ENCODE measurements at places on chromosomes 1 and 21. TPM values are rescaled to one million over a fixed set of nuclear protein-coding genes. Genes with fewer than 3 reads are reported as not detected.

APCS gene
- not detected for polyA plus RNA-seq

TDRD5 gene
- polyA plus RNA-seq: 2.3 TPM

DNA sequence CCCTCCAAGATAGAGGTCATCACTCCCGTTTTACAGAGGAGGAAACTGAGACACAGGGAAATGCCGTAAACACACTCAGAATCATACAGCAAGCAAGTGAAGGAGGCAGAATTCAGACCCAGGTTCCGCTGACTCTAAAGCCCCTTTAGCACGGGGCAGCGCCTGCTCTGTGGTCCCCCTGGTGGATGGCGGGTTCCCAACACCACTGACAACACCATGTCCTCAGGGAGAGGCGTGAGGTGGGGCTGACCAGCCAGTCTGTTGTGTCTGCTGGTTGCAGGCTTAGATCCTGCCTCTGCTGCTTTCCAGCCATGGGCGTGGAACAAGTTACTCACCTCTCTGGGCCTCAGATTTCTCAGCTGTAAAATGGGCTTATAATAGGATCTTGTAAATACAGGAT, 617.3 kb downstream of the MATN1 start:
- H3K27ac ChIP-seq: no peak overlapping the region
- H3K36me3 ChIP-seq: no peaks in the 10 kb centered on the region
- H3K4me1 ChIP-seq: peaks cover 5% of the 10 kb centered on the region
- no peak overlapping the region for H3K4me3 ChIP-seq
- peak; percentile 41 for DNase-seq

- no peaks in the 10 kb centered on the region for H3K4me1 ChIP-seq
- H3K27me3 ChIP-seq: peaks cover 4% of the 10 kb centered on the region
- no peaks in the 10 kb centered on the region for H3K36me3 ChIP-seq
- H3K4me3 ChIP-seq: no peak overlapping the region
- DNase-seq: no peak
These were observed 304.0 kb downstream of the DUSP10 start for GRCh38 chr1:221437926-221438325.

GRCh38 chr1:232047473-232047872, 420.9 kb downstream of the DISC1 start:
- H3K4me3 ChIP-seq: no peak overlapping the region
- H3K4me1 ChIP-seq: no peaks in the 10 kb centered on the region
- H3K27ac ChIP-seq: no peak overlapping the region

CD53 gene
- polyA plus RNA-seq: 15.7 TPM

DNA sequence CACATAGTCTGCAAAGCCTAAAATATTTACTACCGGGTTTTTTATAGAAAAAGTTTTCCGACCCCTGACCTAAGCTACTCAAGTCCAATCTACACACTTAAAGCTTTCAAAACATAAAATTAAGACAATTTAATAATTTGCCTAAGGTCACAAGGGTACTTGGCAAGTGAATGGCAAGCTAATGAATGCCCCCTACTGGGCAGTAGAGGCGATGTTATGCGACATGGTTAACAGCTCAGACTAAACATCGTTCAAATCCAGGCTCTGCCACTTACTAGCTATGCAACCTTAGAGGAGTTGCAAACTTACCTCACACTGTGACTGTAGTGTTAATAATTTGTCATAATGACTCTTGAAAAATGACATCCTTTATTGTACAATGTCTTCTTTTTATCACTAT, 317.2 kb upstream of the NFIA start:
- no peak overlapping the region for H3K4me3 ChIP-seq
- H3K27ac ChIP-seq: no peak overlapping the region
- DNase-seq: no peak
- H3K4me1 ChIP-seq: peaks cover 4% of the 10 kb centered on the region
- H3K27me3 ChIP-seq: no peaks in the 10 kb centered on the region
- H3K36me3 ChIP-seq: no peaks in the 10 kb centered on the region

DNA sequence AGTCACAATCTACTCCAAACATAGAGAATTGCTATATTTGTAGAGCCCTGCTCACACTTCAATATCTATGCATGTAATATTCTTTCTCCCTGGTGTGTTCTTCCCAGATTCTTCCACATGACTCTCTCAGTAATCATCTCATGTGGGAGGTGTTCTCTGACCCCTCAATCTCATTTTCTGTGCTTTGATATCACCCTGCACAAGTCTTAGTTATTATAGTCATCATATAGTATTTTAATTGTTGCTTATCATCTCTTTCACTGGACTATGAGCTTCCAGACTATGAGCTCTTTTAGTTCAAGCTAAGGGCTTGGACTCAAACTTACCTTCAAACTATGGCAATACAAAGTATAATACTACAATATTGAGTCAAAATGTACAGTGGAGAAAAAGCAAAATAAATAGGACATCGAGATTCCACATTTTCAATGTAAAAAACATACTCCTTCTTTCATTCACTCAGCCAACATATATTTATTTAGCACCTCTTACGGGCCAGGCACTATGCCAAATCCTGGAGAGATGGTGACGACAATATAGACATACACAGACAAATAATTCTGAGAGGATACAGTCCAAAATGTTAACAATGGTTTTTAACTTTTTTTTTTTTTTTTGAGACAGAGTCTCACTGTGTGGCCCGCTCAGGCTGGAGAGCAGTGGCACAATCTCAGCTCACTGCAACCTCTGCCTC, 12.7 kb downstream of the TESK2 start:
- H3K36me3 ChIP-seq: no peaks in the 10 kb centered on the region
- no peaks in the 10 kb centered on the region for H3K4me1 ChIP-seq
- H3K27me3 ChIP-seq: no peaks in the 10 kb centered on the region
- no peak for DNase-seq

DNA sequence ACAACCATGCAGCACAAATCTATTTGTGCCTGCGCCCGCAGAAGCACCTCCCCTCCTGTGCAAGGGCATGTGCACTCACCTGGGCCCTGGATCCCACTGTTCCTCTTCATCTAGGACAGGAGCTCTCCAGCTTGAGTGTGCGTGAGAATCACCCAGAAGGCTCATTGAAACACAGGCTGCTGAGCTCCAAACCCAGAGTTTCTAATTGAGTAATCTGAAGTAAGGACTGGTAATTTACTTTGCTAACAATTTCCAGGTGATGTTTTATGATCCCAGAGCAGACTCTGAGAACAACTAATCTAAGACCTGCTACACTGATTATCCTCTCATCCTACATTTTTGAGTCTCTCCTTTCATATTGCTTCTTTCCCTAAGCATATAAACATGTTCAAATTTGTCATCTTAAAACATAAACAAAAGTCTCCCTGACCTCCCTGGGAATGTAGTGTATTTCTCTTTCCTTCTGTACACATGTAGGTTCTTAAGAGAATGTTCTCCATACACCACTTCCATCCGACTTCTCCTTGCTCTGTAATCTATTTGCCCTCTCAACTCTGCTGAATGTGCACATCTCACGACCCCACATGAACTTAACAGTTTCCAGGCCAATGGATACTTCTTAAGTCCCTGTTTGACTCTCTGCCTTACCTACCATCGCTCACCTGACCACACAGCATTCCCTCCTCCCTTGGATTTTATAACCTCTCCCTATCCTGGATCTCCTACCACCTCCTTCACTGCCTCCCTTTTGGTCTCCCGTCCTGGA, 522.5 kb downstream of the SMYD3 start:
- H3K36me3 ChIP-seq: no peaks in the 10 kb centered on the region
- no peak for DNase-seq
- H3K4me3 ChIP-seq: no peak overlapping the region
- H3K4me1 ChIP-seq: no peaks in the 10 kb centered on the region
- no peaks in the 10 kb centered on the region for H3K27me3 ChIP-seq
- H3K27ac ChIP-seq: no peak overlapping the region

DNA sequence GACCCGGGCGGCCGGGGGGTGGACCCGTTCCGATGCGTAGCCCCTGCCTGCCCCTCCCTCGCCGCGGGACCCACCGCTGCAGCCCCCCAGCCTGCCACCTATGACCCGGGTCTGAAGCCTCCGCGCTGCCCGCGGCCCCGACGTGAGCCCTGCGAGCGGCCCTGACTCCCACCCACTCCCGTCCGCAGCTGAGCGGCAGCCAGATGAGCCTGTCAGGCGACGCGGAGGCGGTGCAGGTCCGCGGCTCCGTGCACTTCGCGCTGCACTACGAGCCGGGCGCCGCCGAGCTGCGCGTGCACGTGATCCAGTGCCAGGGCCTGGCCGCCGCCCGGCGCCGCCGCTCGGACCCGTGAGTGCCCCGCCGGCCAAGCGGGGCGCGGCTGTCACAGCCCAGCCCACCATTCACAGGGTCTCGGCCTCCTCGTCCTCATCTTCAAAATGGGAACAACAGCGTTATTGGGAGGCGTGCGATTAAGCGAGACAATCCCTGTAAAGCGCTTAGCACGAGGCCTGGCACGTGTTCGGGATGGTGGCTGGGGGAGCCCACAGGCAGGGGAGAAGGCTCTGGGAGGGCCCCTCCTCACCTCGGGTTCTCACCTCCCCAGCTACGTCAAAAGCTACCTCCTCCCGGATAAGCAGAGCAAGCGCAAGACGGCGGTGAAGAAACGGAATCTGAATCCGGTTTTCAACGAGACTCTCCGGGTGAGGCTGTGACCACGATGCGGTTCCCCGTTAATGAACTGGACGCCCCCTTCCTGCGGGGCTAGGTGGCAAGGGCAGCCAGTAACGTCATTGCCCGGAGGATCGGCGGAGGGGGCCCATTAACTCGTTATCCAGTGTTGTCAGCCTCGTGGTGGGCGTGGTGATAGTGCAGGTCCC, 8.2 kb downstream of the SYTL1 start:
- H3K27me3 ChIP-seq: peaks cover 37% of the 10 kb centered on the region
- no peak for DNase-seq
- H3K4me3 ChIP-seq: peak overlapping the region; percentile 9
- no peak overlapping the region for H3K27ac ChIP-seq
- peaks cover 28% of the 10 kb centered on the region for H3K4me1 ChIP-seq

SAMSN1 gene
- 8.5 TPM for polyA plus RNA-seq

GRCh38 chr1:173639102-173639501, 4.0 kb downstream of the TEX50 start:
- no peak overlapping the region for H3K4me3 ChIP-seq
- no peaks in the 10 kb centered on the region for H3K27me3 ChIP-seq
- H3K4me1 ChIP-seq: no peaks in the 10 kb centered on the region

DNA sequence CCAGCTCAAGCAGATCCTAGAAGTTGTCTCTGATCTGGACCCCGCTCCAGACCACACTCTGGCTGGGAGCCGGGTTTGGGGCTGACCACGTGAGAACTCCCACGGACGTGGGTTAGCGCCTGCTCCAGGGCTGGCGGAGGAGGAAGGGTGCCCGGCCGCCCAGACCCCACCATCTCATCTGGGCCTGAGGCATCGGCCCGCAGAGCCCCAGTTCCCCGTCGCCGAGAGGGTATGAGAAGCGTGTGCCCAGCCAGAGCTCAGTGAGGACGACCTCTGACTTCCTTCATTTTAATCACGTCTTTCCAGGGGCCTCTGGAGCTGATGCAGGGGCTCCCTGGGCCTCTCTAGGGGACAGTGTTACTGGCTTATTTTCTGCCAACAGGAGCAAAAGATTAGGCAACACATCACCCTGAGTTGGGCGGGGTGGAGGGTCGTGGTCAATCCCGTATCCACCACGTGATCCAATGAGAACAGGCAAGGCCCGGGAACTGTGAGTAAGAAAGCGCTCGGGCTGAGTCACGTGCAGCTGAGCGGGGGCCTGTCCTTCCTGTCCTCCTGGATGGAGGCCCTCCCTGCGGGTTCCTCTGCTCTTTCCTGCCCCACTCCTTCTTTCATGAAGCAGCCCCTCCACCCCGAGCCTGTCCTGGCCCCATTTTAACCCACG, 81.1 kb downstream of the SIK1 start:
- no peak overlapping the region for H3K4me3 ChIP-seq
- no peak overlapping the region for H3K27ac ChIP-seq
- H3K27me3 ChIP-seq: no peaks in the 10 kb centered on the region

- no peak for DNase-seq
- H3K27me3 ChIP-seq: no peaks in the 10 kb centered on the region
- H3K27ac ChIP-seq: no peak overlapping the region
- H3K36me3 ChIP-seq: no peaks in the 10 kb centered on the region
- H3K4me3 ChIP-seq: no peak overlapping the region
These were observed 366.8 kb upstream of the DPYD start for GRCh38 chr1:98287626-98288025.

DNA sequence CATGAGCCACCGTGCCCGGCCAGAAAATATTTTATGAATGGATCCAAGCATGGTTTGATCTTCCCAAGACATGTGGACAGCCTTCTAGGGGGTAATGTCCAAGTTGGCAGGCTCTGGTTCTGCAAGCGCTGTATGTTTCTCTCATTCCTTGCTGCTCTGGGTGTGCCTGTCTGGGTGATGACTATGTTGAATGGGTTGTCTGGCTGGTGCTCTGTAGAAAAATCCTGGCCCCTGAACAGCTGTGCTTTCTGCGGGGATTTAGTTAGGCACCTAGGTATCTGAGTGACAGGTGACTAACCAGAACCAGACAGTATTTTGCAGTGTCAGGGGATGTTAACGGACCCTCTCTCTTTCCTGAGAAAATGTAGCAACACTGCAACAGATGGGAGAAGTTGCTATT, 14.1 kb downstream of the HUNK start:
- no peaks in the 10 kb centered on the region for H3K27me3 ChIP-seq
- H3K27ac ChIP-seq: no peak overlapping the region
- H3K4me1 ChIP-seq: peaks cover 5% of the 10 kb centered on the region
- DNase-seq: no peak
- H3K36me3 ChIP-seq: no peaks in the 10 kb centered on the region
- no peak overlapping the region for H3K4me3 ChIP-seq

PHLDA3 gene
- 75.3 TPM for polyA plus RNA-seq

RHD gene
- polyA plus RNA-seq: 1.2 TPM

RIMKLA gene
- polyA plus RNA-seq: 12.6 TPM

- H3K4me3 ChIP-seq: no peak overlapping the region
- no peaks in the 10 kb centered on the region for H3K27me3 ChIP-seq
- H3K27ac ChIP-seq: no peak overlapping the region
- H3K36me3 ChIP-seq: no peaks in the 10 kb centered on the region
- peak; percentile 19 for DNase-seq
These were observed 182.3 kb downstream of the FCRL5 start for GRCh38 chr1:157369808-157370521.

GRCh38 chr1:184025242-184025675, 12.3 kb downstream of the COLGALT2 start:
- H3K27ac ChIP-seq: no peak overlapping the region
- H3K36me3 ChIP-seq: no peaks in the 10 kb centered on the region
- H3K4me1 ChIP-seq: peaks cover 13% of the 10 kb centered on the region
- DNase-seq: peak; percentile 51
- no peak overlapping the region for H3K4me3 ChIP-seq
- no peaks in the 10 kb centered on the region for H3K27me3 ChIP-seq

GRCh38 chr1:167751676-167752075, 29.9 kb downstream of the MPZL1 start:
- no peak overlapping the region for H3K4me3 ChIP-seq
- no peak overlapping the region for H3K27ac ChIP-seq
- no peaks in the 10 kb centered on the region for H3K27me3 ChIP-seq
- no peak for DNase-seq
- peaks cover 13% of the 10 kb centered on the region for H3K4me1 ChIP-seq

DNA sequence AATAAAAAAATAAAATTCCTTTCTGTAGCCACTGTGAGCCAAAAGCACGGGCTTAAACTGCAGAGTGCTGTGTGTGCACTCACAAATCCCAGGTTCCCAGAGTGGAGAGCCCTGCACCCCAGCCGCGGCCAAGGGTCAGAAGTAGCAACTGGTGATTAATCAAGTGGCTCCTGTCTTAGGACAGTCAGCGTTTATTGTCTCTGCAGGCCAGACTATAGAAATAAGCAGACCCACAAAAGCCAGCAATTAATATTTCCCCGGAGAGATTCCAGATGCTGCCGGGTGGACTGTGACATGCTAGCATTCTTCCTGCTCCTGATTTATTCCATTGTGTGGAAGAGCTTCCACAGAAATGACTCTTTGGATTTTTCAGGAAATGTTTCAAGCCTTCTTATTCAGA, 412.2 kb downstream of the KIF26B start:
- no peak for DNase-seq
- no peaks in the 10 kb centered on the region for H3K27me3 ChIP-seq
- H3K4me3 ChIP-seq: no peak overlapping the region

Data from spinal cord (tissue), 10 donors.